ENCODE measurements at places on chromosomes 13 and 19. TPM values are rescaled to one million over a fixed set of nuclear protein-coding genes. Genes with fewer than 3 reads are reported as not detected.

- DNase-seq = no peak
These were observed 167.3 kb downstream of the USP12 start for GRCh38 chr13:27004326-27004725.

GRCh38 chr13:28473044-28473443 lies 21.9 kb downstream of the FLT1 start:
- DNase-seq = no peak

Gene TFPT
- total RNA-seq = 9.4 TPM

Gene DIAPH3
- 0.32 TPM for total RNA-seq

DNA sequence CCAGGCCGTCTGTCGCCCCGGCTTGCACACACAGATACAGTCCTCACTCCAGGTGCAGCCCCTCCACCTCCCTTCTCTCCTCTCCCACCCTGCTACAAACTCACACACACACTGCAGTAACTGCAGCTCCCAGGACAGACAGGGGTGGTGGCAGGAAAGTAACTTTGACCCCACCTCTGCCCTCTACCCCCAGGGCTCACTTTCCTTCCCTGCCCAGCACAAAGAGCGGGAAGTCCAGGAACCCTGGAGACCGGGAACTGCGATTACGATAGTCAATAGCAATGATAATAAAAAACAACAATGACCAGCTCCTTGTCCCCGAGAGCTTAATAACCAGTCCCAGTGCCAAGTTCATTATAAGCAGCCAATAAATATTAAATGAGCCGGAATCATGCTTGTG lies at the start of gene CEACAM20:
Gene CEACAM20, minus strand, starts transcription at position 140 of the 400 bp plus-strand sequence. CDS start 166 bp downstream, outside the sequence.
- DNase-seq = no peak

DNA sequence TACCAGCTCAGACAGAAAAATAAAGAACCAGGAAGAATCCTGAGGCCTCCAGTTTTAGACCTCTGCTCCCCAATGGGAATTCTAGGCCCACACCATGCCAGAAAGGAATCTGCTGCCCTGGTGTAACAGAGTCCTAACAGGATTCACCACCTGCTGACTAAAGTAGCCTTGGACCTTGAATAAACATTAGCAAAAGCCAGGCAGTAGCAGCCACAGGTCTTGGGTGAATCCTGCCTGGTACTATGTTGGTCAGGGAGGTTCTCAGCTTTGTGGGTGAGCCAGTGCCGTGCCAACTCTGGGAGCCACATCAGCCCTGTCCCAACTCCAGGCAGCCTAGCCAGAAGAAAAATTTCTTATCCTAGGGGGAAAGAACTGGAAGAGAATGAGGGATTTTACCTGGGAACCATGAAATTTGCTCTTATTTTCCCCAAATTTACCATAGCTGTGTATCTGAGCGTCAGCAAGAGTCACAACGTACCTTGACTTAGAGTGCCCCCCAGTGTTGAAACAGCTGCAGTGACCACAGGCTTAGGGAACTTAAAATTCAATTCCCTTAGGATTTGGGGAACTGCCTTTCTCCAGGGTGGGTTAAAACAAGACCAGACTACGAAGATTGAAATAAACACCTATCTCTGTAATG lies 1895.6 kb upstream of the PRR20A start:
- no peak for DNase-seq

DNA sequence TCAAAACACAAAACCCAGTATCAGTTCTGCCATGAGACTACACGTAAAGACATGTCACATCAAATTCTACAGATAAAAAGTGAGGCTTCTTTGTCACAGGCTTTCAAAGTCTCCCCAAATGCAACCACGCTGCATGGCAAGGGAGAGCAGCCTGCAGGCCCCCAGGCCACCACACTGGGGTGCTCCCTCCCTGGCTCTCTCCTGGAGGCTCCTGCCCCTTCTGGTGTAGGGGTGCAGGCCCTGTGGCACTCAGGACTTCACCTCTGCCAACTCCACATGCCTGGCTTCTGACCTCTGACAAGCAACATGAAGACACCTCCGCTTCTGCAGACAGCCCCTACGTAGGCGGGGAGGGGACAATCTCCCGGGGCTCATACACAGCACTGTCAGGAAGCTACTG lies 14.3 kb downstream of the AKAP8 start:
- DNase-seq = no peak

DNA sequence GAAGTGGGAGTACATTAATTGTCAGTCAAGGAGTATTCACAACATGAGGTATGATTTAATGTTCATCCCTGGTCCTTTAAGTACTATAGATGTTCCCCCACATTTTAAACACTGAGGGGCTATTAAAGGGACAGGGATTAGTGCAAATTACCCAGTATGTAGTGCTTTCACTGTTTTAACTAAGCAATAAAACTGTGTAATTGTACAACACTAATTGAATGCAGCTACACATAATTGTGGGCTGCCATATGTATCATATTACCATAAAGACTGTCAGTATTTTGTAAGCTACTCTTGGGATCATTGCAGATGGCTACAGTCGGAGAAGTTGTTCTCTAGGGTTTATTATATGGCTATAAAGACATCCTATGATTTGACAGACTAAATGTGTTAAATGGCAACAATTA lies 316.6 kb downstream of the DCLK1 start:
- DNase-seq = no peak

DNA sequence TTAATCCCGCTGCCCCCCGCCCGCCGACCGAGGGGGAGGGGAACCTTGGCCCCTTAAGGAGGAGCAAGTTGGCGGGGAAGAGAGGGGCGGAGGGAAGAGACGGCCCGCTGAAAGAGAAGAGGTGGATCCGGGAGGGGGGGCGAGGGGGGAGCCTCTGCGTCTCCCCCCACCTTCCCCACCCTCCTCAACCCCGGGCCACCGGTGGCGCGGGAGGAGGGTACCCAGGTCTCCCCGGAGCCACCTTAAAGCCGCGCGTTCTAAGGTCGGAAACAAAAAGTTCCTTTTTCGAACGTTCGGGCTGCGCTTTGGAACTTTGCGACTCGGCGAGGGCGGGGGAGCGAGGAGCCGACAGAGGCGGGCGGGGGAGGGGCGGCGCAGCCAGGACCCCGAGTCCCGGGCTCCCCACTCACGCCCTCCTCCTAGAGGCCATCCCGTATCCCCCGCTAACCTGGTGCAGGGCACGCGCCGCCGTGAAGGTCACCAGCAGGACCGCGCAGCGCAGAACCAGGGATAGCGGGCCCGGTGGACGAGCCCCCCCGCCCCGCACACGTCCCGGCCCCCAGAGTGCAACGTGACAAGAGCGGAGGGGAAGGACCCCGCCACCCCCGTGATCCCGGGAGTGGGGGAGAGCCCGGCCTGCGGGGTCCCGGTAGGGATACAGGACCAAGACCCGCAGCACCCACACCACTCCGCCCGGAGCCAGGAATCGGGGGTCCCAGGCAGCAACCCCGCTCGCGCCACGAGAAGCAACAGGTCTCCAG lies 659 bp downstream of the ERF start:
- peak; percentile 83 for DNase-seq

Data from Right ventricle myocardium superior (tissue), 1 donor.